ENCODE measurements at places on chromosomes 7 and 10.

- no peak for DNase-seq
These were observed 74.3 kb downstream of the GRK5 start for GRCh38 chr10:119281581-119282071.

DNA sequence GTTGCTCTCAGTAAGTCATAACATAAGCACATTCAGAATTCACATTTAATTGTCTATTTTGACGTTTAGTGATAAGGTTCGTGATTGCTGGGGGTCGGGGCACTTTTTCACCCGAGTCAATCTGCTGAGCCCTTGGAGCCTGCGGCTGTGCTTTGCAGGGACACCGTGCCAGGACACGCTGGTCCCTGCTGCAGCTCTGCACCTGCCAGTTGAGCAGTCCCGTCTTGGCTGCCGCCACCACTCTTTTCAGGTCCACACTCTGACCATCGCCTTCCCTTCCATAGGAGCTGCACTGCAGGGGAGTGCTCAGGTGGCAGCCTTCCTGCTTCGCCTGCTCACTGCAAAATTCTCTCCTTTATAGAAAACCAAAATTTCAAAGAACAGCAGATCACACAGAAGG, 36.4 kb downstream of the CUL1 start:
- no peak for DNase-seq

DNA sequence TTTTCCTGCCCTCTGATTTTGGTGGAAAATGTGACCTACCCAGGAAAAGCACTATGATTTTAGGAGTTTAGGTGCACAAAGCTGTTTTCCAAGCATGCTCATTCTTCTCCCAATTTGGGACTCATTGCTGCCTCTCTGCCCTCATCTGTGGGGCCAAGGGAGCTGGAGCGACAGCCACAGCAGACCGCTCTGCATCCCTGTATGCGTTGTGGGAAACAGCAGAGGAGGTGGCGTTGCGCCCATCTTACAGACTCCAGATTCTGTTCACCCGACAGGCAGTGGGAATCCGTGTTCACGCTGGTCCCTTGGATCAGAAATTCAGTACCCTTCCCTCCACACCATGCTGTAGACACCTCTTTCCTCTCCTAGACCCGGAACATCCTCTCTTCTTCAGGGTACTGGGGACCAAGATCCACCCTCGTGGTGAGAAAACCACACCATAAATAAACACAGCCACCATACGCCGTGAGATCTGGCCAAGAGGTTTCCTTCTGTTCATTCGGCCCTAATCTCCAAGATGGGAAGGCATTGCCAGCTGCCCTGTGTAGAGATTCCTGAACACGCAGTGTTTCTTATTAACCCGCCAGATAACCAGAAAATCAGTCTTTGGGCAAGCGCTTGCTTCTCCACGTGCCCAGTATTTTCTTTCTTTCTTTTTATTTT, 87.9 kb downstream of the CUX1 start:
- DNase-seq = no peak

- no peak for DNase-seq
These were observed 380.6 kb upstream of the IGFBP3 start for GRCh38 chr7:46301677-46302076.

GRCh38 chr7:117230276-117231046, 92.4 kb downstream of the WNT2 start:
- DNase-seq = no peak

DNA sequence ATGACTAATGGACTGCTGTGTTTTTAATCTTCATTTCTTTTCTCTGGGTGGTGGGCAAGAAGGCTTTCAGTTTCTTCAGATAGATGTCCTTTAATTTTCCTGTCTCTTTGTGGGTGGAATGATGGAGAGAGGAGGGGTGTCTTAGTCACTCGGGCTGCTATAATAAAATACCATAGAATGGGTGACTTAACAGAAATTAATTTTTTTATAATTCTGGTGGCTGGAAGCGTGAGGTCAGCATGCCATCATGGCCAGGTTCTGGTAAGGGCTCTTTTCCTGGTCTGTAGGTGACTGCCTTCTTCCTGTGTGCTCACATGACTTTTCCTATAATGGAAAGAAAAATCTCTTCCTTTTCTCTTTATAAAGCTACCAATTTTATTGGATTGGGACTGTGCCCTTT, 6.3 kb downstream of the RSBN1L start:
- DNase-seq = no peak

DNA sequence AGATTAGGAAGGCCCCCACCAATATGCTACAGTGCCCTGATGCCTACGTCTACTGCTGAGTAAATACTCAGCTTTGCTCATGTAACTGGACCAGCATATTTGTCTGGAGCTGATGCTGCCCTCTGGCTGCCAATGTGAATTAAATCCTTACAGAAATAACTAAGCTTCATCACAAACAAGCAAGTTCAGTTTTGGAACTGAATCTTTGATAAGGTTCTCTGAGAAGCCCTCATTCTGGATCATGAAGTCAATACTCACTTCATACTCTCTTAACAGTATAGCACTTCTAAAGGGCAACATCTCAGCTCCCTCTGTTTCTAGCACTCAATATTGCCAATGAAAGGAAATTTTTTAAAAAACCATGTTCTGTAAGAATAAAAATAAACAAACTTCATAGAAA, 246.7 kb downstream of the ETV1 start:
- DNase-seq = peak; percentile 51

All from GM23338 (cell line).